ENCODE measurements at places on chromosomes 3 and 15.

DNA sequence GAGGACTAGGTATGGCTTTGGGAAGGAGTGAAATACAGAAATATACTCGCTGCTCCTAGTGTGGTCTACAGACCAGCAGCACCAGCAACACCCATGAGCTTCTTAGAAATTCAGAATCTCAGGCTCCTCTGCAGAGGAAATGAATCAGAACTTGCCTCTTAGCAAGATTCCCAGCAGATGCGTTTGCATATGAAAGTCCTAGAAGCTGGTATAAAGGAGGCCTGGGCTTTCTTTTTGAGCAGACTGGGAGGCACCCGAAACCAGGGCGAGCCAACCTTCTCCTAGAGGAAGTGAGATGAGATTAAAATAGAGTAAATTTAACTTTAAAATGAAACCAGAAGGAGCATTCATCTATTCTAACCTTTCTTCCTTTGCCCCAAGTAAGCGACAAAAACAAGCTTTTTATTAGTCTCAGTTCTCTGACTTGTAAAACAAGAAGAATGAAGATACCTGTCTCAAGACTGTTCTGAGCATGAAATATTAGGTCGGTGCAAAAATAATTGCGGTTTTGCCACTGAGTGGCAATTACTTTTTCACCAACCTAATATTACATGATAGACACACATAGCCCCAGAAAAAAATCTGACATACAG is 140.0 kb downstream of the PDZRN3 start:
- DNase-seq: no peak

DNA sequence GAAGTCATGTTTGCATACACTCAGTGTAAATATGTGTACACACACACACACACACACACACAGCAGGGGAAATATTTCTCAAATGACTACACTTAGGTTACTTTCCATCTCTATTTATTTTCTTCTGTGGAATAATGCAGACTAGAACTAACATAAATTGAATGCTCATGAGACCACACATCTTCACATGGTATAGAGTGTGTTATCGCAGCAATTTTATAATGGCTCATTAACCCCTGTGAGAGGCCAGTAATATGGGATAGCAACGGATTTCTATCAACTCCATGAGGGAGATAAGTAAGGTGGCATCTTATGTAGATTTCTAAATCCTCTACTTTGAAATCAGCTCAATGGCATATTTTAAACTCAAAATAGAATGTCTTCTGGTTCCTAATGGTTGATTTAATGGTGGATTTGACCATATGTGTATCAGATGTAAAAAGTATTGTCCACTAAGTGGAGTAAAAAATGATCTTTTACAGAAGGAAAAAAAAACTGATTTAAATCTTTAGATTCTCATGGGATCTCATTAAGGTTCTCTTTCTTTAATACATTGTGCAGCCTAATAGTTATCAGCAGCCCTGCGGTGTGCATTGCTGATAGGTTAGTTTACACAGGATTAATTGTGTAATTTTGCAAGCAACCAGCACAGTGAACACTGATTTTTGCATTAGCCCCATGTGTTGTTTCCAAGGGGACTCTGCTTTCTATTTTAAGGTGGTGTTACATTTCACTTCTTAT is 32.0 kb downstream of the CHL1 start:
- DNase-seq: no peak

- no peak for DNase-seq
Measured at GRCh38 chr15:35150361-35150760, 65.3 kb upstream of the NANOGP8 start.

DNA sequence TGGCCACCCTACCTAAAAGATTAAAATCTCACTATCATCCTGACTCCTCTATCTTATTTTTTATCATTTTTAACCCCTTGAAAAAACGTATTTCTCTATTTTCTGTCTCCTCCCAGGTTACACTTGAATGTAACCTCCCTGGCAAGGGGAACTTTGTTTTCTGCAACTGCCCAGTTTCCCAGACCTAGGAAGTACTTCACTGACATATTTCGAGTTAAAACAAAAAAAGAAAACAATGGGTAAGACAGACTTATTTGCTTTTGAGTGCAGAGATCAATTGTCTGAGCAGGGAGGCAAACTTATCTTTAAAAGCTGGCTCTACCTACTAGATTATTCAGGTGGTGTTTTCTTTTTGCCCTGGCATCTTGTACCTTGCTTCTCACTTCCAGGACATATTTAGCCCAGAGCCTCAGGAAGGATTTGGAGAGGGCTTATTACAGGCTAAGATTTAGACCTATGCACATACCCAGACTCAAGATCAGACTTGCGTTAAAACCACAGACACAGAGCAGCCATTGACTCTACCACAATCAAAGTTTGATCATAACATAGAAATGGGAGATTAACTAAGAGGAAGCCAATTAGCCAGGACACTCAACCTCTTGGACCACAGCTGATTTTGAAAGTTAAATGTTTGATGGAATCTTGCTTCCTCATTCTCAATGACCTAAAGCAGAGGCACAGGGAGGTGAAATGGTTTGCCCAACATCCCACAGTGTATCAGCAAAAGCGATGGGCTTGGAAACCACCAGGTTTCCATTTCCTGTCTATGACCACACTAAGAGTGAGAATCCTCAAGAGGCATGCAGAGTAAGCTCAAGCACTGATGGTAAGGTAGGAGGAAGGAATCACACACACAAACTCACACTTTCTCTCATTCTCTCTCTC is 169.5 kb upstream of the THBS1 start:
- DNase-seq: no peak

DNA sequence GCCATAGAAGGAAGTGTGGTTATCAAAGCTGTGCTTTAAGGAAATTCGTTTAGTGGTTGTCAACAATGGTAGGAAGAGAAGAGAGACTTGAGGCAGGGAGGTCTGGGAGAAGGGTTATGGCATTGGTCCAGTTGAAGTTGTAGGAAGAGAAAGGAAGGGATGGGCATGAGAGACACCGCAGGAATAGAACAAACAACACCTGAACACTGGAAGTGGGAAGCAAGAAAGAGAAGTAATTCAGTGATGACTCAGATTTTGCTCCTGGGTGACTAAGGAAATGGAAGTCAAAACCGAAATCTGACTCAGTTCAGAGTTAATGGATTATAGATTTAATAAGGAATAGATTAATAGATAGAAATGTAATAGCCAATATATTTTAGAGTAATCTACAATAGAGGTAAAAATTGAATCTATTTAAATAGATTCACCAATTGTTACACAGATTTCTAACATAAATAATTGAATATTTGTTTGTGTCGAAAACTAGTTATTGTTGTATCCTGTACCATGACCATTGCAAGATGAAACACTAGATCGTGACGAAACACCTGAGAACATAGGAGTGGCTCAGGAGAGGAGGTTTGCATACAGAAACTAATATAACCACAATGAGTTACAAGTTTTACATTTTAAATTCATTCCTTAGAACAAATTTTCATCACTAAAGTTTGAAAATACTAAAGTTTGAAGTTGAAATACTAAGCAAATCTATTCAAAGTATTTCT is 36.0 kb downstream of the THBS1 start:
- no peak for DNase-seq
